ENCODE measurements at places on chromosomes 13 and 19.

- no peak for DNase-seq
Observed at GRCh38 chr13:110648848-110649421, 33.6 kb downstream of the NAXD start.

- no peak for DNase-seq
Observed at GRCh38 chr13:25679936-25680335, 308.2 kb downstream of the ATP8A2 start.

DNA sequence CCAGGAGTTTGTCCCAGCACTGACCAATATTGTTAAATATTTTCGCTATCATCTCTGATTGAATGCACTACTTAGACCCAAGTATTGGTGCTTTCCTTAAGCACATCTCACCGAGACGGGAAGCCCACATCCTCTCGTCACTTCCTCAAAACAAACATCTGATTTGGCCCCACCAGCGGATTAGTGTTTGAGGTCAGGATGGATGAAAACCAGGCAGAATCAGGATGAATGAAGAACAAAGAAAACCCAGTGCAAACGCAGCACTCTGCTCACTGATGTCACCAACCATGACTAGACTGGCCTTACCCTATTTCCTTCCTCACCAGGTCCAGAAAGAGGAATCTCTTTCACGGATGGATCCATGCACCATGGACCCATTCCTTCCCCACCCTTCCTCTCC lies 6.0 kb downstream of the PLAUR start:
- DNase-seq, result no peak

DNA sequence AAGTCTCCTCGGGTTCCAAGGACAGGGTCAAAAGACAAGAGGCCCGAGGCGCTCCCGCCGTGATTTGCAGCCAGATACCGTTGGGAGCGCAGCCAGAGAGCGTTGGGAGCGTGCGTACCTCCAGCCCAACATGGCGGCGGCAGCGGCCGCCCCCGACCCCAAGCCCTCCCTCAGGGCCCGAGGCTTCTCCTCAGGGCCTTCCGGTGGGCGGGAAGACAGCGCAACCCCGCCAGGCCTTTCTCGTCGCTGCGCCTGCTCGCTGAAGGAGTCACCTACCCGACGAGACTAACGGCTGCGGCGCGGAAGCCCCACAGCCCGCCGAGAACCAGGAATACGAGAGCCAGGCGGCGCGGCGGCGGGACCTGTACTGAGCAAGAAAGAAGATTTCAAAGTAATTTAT lies 3.2 kb upstream of the ZNF850 start:
- no peak for DNase-seq

GRCh38 chr19:609004-609346 lies 19.3 kb downstream of the HCN2 start:
- DNase-seq, result no peak

DNA sequence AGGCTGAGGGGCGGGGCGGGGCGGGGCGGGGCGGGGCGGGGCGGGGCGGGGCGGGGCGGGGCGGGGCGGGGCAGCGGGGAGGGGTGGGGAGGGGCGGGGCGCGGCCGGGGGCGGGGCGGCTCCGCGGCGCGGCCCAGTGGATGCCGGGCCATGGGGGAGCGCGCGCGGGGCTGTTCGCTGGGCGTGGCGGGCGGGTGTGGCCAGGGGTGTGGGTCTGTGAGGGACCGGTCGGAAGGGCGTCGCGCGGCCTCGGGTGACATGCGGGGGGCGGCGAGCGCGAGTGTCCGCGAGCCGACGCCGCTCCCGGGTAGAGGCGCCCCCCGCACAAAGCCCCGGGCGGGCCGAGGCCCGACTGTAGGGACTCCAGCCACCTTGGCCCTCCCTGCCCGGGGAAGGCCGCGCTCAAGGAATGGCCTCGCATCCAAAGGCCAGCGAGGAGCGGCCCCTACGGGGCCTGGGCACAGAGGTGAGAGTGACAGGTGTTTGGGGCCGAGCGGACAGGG lies at the start of gene ZFP28:
Gene ZFP28 (plus strand): TSS at position 188 of the 503 bp plus-strand sequence. CDS start 71 bp downstream, at position 259.
- DNase-seq, result peak; percentile 6

- no peak for DNase-seq
Observed at GRCh38 chr19:29576761-29577648, 29.1 kb upstream of the POP4 start.

GRCh38 chr19:1452802-1453524 lies 3.0 kb downstream of the APC2 start:
- no peak for DNase-seq

DNA sequence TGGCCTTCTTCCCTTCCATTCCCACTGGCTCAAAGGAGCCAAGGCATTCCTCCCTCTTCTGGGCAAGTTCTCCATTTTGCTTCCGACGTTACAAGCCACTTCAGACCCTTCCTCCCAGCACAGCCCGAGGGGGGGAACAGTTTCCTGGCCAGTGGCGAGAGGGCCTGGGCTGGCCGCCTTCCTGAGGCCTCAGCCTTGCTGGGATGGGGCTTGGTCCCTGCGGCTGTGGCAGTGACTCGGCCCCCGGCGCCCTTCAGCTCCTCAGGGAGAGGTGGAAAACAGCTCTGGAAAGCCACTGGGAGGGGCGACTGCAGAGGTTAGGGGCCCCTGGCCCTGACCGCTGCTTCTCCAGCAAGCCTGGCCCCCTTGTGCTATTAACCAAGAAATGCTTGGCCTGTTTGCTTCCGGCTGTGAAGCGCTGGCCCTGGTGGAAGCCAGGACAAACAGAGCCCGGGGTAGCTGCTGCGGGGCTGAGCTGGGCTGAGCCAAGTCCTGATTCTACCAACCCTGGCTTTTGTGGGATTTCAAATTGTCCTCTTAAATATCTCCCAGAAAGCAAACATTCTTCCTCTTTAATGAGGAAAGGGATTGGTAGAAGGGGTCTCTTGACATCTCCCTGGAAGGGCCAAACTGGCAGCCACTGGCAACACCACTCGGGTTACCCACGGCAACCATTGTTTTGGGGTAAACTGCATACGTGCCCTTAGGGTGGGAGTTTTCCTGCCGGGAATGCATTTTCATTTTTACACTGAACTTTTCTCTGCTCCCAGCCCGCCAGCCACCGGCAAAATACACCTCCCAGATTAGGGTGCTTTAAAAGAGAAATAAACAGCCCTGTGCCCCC lies 38.7 kb downstream of the C13orf46 start:
- DNase-seq, result no peak

GRCh38 chr13:75319254-75319653 lies 162.7 kb downstream of the TBC1D4 start:
- DNase-seq, result no peak

DNA sequence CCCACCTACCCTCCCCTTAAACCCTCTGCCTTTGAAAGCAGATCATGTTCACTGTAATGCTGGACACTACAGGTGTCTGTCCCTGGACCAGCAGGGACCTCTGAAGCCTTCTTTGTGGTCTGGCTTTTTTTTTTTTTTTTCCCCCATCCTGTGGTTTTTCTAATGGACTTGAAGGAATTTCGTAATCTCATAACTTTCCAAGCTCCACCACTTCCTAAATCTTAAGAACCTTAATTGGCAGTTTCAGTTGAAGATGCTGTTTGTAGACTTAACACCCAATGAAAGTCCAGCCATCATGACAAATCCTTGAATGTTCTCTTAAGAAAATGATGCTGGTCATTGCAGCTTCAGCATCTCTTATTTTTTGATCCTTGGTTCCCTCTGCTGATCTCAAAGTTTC lies 45.0 kb upstream of the LRCH1 start:
- no peak for DNase-seq

DNA sequence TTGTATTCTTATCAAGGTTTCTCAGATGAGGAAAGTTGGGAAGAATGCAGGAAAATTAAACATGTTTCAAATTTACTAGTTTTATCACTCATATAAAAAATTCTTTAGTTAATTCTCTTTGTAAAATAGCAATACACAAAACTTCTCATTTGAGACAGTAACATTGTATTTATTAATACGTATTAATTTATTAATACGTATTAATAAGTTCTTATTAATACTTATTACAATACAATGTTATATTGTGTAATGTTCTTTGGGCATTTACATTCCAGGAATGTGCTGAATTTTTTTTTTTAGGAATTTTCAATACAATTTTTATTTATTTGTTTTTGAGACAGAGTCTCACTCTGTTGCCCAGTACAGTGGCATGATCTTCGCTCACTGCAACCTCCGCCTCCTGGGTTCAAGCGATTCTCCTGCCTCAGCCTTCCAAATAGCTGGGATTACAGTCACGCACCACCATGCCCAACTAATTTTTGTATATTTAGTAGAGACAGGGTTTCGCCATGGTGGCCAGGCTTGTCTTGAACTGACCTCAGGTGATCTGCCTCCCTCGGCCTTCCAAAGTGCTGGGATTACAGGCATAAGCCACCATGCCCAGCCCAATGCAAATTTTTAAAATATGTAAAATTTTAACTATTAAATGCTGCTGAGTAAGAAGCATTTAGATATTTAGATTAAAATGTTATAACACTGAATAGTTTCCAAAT lies 31.6 kb downstream of the MBNL2 start:
- DNase-seq, result no peak

- DNase-seq, result no peak
Observed at GRCh38 chr13:54775501-54776191, 1747.0 kb downstream of the OLFM4 start.

GRCh38 chr13:88544836-88545235 lies 873.7 kb downstream of the SLITRK5 start:
- no peak for DNase-seq

DNA sequence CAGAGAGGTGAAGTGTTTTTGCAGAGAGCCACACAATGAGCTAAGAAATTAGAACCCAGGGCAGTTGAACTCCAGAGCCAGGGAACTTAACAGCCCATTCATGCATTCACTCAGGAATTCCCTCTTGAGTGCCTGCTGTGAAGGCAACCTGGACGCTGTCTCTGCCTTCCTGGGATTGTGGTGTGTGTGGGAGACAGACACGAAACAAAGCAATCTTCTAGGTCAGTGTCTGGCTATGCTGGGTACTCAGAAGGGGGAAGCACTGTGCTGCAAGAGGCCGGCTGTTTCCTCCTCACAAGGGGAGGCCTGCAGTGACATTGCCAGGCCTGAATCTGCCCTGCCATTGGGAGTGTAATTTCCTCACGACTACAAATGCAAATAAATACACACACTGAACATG lies 9.7 kb downstream of the BCKDHA start:
- DNase-seq, result no peak

DNA sequence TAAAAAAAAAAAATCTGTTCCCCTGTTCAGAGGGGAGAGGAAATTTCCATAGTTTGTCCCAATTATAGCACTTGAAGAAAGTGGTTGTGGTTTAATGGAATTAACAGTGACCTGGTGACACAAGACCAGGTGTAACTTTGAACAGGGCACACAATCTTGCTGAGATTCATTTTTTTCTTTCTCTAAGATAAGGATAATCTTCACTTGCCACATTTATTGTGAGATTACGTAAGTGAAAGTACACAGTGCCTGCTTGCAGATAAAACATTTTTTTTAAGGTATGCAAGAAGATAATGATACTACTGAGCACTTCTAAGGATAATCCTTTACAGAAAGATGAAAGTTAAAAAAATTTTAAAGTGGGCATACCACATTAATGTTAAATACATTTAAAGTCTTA lies 448.1 kb downstream of the DIAPH3 start:
- no peak for DNase-seq

DNA sequence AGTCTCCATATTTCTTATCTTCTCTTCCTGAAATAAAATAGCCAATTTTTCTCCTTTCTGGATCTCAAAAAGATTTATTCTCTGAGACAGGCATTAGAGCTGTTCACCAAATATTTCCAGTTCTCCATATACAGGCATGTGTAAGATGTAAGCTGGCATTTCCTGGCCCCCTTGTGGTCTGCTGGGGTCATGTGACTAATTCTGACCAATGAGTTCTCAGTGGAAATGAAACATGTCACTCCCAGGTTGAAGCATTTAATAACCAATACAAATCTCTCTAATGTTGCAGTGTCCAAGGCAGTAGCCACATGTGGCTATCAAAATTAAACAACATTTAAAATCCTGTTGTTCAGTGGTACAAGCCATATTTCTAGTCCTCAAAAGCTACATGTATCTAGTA lies 14.8 kb upstream of the CACNA1A start:
- no peak for DNase-seq

GRCh38 chr19:41321600-41322270 lies 11.8 kb downstream of the CCDC97 start:
- DNase-seq, result no peak

DNA sequence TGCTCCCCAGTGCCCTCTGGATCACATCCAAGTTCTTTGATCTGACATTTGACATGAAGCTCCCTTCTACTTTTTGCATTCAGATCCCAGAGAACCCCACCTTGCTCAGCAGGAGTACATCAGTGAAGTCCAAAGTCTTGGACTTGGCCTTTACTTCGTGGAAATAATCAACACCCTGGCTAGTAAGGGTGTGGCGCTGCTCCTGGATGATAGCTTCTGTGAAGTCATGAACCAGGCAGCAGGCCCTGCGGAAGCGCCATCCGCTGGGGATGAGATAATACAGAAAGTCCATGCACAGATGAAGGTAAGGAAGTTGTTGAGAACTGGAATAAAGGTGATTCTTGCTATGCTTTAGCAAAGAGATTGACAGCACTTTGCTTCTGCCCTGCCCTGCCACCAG lies 43.2 kb downstream of the OR10H4 start:
- DNase-seq, result no peak

DNA sequence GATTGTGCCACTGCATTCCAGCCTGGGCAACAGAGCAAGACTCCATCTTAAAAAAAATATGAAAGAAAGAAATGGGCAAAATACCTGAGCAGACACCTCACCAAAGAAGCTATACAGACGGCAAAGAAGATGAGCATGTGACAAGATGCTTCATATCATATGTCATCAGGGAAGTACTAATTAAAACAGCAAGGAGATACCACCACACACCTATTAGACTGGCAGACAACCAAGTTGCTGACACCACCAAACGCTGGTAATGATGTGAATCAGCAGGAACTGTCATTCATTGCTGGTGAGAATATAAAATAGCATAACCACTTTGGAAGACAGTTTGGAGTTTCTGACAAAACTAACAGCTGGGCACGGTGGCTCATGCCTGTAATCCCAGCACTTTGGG lies 11.5 kb upstream of the TFDP1 start:
- no peak for DNase-seq

- DNase-seq, result no peak
Observed at GRCh38 chr13:22939157-22939556, 241.6 kb upstream of the SGCG start.

DNA sequence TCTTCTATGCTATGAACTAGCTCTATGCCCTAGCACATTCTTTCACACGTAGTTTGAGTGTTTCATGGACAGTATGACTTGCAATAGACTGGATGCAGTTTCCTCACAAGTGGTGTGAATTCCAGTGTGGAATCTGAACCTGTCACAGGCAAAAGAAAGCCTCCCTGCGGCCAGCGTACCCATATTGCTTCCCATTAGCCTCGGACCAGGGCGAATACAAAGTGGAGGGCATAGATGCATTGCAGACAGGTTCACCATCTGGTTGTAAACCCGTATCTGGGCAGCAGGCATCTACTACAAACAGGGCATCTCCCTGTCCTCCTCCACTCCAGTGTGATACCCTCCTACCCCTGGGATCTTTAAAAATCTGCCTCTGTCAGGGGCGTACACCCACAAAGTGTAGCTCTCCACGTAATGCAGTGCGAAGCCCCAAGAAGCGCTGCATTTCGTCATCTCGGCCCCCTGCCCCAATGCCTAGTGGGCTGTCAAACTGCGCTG lies 1.4 kb upstream of the CIC start:
- no peak for DNase-seq

GRCh38 chr13:38530492-38530891 lies 156.4 kb upstream of the FREM2 start:
- no peak for DNase-seq

- no peak for DNase-seq
Observed at GRCh38 chr19:49862391-49863253, 4.8 kb downstream of the PNKP start.
